Myocyte (in vitro differentiated cells): ENCODE measurements at places on chromosomes 7 and 10. TPM values are rescaled to one million over a fixed set of nuclear protein-coding genes. Genes with fewer than 3 reads are reported as not detected.

The IGFBP1 gene
- not detected in 2 replicates for total RNA-seq

- no peak for DNase-seq
Observed at GRCh38 chr10:124044143-124044862, 49.1 kb downstream of the CHST15 start.

DNA sequence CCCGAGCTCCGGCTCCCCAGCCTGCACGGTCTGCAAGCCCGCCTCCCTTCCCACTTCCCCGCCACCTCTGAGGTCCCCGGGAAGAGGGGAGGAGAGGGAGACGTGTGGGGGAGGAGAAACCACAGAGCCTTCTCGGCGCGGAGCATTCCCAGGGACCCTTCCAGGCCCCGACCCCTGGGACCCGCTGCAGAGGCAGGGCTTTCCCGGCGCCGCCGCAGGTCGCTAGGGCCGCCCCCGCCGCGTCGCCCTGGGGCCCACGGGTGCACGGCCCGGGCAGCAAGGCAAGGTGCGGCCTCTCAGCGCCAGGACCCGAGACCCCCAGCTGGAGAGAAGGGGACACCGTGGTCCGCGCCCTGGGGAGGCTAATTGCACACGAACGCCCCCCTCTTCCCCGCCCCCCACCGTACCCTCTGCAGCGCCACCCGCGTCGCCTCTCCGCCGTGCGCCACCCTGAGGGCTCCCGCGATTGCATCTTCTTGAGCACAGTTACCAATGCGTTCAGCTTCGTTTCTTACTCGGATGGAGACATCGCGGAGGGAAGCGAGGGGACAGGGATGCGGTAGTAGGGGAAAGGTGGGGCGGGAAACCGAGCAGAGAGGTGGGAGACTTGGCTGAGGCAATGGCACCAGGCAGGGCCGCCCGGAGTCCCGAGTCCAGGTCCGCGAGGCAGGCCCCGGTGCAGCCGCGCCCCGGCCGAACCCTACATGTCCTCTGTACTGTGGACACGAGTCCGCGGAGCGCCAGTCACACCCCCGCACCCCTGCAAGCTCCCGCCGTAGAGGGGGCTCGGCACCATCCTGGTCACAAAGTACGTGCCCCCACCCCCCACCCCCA is 28.9 kb downstream of the SKIDA1 start:
- DNase-seq, result peak; percentile 54

DNA sequence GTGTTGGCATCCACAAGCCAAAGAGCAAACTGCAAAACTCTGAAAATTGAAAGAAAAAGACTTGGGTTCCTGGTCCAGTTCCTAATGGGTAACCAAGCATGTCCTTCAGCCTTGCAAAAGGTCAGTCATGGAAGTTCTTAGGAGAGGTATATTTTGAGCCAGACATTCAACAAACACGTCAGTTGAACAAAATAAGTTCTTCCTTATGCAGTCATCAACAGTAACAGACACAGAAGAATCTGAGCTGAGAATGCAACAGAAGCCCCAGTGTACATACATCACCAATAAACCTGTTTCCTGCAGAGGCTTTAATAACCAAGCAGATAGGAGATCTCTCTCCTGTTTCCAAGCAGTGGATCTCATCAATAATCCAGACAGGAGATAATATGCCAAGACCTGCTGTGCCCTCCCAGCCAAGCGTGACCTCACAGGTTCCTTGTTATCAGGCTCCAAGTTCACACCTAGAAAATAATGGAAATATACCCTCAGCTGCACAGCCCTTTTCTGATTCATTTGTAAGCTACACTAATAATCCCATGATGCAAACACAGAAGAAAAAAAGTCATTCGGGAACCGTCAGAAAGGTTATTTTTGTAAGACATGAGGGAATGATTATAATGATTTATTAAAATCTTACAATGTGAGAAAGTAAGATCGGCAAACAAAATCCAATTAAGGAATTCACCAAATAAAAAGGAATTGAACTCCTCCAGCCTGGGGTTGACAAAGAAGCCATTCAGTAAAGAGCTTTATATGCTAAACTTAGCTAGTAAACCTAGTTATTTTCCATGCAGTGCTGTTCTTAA is 90.7 kb downstream of the DGKI start:
- no peak for DNase-seq

- no peak for DNase-seq
Observed at GRCh38 chr7:68348401-68348800, 1249.9 kb upstream of the AUTS2 start.

DNA sequence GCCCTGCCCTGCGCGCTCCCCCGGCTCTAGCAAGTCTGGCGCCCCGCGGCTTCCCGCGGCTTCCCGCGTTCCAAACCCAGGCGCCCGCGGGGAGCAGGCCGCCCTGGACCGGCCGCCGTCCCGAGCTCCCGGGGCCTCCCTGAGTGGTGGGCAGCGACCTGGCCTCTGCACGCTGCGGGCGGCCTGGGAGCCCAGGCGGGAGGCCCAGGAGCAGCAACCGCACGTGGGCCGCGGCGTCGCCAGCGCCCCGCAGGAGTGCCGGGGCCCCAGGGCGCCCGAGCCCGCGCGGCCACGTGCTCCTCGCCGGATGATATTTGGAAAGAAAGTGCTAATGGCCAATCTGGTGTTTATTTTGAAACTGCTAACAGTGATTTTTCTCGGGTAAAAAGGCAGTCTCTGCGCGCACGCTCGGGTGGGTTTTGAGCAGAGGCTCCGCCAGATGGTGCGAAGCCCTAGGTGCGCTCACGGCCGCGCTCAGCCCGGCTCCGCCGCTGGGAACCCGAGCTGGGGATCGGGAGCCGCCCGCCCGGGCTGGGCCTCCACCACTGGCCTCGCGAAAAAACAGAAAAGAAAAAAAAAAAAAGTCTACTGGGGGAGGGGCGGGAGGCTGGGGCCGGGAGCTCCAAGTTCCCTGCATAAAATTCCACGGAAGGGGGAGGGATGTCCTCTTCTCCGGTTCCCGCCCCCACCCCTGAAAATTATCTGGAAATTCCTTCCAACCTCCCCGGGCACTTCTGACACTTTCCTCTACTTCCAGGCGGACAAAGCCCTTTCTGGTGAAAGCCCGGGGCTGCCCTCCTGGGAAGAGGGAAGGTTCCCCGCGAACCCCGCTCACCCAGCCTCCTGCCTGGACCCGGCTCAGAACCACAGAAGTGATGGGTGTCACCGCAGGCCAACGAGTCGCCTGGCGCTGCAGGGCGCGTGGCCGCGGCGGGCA is 4.3 kb downstream of the EBF3 start:
- DNase-seq, result peak; percentile 69

DNA sequence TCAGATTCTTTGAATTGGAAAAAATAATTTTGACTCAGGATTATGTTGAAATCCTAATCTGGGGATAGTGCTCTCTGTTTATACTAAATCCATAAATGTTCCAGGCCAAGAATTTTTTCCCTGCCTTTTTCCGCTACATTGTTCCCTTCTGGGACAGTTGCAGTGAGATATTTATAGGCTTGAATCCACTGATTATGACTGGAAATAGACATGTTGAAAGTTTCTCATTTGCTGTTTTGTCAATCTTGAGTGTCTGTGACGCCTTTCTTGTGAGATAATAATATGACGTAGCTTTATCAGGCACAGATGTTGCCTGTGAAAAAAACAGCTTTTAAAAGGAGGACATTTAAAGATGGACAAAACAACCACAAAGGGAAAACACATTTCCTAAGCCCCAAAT is 155.9 kb downstream of the ARID5B start:
- DNase-seq, result no peak

DNA sequence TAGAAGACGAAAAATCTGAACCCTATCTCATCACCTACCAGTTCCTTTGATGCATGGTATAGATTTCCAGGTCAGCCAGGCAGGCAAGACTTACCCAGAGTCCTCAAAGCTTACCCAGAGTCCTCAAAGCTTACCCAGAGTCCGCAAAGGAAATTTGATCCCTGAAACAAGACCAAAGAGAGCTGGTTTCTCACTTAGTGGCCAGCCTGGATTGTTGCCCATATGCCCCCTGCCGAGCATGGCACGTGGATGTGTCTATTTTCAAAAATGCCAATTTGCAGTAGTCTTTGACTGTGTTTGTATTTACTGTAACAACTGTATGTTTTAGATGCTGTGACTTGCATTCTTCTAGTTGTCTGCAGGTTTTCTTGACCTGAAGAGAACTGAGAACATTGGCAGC is 120.2 kb upstream of the STARD3NL start:
- peak; percentile 45 for DNase-seq

DNA sequence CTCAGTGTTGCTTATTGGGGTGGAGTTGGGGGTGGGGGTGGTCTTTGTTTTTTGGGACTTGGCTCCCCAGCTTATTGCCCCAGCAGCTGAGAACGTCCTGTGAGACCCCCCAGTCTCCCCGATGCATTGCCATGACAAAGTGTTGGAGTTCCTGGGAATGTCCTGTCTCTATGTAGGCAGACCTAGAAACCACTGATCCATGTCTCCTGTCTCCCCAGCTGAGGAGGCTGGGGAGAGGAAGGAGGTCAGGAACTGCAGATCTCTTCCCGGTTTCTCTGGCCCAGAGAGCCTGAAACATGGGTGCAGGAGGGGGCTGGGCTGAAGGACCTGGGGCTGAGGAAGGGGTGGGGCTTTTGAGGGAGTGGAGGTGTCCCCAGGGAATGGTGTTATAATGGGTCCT is 80.2 kb upstream of the GTF2IRD1 start:
- no peak for DNase-seq

The ANKRD61 gene
- 0.35 TPM in 1 of 2 replicates, not detected in the other for total RNA-seq

GRCh38 chr10:72340510-72341261 is 14.0 kb downstream of the DNAJB12 start:
- DNase-seq, result peak; percentile 57

- no peak for DNase-seq
Observed at GRCh38 chr10:132974886-132975830, 32.8 kb upstream of the CFAP46 start.

GRCh38 chr10:25117757-25118156 is 57.0 kb upstream of the GPR158 start:
- DNase-seq, result no peak

GRCh38 chr10:93115661-93116383 is 42.1 kb downstream of the CYP26A1 start:
- peak; percentile 43 for DNase-seq

DNA sequence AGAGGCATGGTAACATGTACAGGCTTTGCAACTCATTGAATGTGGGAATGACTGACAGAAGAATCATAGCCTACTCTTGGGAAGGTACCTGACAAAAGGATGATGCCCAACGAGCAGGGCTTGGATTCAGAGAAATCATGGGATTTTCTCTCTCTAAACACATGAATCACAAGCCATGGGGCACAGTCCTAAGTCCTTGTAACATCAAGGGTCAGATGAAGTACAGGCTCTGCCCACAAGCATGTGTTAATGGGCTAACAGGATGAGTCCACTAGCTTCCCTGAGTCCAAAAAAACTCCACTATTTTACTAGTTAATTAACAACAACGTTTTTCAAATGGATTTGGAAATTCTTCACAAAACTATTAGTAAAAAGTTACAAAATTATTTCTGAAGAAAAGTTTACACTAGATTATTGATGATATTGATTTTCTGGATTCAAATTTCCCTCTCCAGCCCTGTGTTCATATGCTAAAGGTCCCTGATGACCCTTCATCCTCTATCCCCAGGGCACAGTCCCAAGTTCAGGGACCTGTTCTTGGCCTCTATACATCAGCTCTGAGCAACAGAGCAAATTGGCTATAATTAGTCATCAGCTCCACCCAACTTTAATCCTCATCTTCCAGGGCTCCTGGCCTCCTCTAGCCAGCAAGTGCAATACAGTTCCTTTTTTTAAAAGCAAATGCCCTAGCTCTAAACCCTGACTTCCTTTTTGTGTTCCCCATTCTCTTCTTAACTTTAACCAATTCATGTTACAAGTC is 99.8 kb downstream of the GSAP start:
- DNase-seq, result no peak
